CD4-positive, alpha-beta T cell treated with Interleukin-2 at 100 ng/mL for 4 hours (primary cell): ENCODE measurements at places on chromosomes 11 and 22.

GRCh38 chr11:31643857-31644256 is 134.3 kb downstream of the ELP4 start:
- no peak for DNase-seq

DNA sequence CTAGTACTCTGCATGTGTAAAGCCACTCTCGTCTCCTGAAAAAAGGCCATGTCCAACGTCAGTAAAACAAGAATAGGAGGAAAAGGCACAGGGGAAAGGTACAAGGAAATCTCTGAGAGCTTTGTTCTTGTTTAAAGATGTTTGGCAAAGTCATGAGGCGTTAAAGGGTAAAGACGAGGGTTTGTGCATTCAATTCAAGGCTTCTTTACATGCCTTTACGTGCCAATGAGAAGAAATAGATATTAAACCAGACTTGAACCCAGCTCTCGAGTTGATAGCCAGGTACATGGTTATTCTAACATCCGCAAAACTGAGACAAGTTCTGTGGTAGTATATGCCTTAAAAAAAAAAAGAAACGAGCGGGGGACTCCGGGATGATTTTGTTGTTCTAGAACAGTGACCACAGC is 704 bp upstream of the CFL1 start:
- DNase-seq = no peak

GRCh38 chr11:108541531-108541930 is 43.3 kb upstream of the POGLUT3 start:
- DNase-seq = no peak

DNA sequence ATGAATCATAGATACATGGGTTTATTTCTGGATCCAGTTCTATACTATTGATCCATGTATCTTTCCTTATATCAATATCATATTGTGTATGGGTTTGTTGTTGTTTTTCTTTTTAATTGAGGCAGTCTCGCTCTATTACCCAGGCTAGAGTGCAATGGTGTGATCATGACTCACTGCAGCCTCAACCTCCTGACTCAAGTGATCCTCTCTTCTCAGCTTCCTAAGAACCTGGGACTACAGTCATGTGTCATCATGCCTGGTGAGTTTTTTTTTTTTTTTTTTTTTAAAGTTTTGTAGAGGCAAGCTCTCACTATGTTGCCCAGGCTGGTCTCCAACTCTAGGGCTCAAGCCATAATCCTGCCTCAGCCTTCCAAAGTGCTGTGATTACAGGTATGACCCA is 1589.4 kb upstream of the TENM4 start:
- DNase-seq = no peak

DNA sequence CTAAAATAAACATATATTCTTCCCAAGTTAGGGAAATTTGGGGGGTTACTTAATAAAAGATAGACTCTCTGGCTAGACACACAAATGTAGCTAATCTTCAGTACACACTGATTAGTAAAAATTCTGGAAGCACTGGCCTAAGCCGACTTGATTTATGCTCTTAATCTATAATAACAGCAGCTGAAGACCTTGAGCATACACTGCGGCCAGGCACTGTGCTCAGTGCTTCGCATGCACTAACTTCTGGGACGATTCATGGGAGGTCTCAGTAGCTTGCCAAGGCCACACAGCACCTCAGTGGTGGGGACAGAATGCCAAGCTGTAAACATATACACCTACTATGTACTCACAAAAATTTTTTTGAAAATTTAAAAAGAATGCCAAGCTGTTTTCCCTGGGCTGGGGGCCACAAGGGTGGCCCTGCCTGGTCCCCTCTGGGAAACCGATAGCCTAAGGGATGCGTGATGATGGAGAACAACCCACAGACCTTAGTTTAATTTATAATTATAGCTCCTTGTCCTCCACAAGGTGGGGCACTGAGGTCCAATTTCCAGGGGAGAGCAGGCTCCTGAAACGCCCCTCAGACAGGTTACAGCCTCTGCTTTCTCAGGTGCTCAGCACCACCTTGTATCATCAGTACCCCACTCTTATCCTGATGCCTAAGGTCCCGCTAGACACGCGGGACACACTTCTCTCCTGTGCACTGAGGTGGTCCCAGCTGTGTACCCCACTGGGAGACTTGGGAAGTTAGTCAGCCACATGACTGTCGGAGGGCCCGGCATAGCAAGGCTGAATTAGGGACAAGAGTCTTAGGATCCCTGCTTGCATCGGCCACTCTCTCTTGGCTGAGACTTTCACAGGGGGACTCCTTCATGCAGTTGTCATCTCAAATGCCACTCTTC is 20.1 kb downstream of the SERPIND1 start:
- DNase-seq = no peak

DNA sequence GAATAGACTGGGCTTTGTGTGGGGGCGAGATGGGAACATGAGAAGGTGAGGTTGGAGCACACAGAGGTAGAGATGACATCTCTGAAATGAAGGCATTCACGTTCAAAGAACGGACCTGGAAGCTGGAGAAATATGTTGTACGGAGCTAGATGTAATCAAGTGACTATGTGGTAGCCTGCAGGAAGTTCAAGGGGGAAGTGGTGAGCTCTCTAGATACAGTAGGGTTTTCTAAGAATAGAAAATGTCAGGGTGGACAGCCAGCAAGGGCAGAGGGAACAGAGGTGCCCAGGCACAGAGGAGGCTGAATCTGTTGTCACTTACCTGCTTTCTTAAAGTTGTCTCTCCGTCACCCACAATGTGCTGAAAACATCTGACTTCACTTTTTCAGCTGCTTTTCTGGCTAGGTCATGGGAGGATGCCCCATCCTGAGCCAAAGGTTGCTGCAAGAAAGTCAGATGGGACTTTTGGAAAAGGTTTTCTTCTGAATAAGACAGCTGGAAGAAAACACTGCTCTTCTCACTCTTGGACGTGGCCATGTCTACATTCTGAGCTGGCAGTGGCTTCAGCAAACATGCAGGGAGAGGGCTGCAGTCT is 171.5 kb upstream of the B3GAT1 start:
- no peak for DNase-seq

DNA sequence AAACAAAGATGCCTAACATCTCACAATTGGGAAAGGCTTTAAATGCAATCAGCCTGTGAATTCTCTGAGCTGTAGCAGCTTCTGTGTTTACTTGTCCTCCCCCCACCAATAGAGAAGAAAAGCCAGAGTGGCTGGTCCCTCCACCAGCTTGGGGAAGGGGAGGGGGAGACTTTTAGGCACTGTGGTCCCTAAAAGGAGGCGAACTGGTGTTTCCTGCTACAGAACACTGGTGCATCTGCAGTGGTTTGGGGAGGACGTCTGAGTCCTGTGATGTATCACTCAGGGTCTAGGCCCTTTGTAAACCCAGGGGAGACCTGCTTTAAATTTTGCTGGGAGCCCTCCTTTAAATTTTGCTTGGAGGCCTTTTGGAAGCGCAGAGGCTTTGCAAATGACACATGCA is 16.9 kb downstream of the TNRC6B start:
- DNase-seq = no peak

GRCh38 chr11:60762851-60763691 is 6.4 kb downstream of the MS4A15 start:
- no peak for DNase-seq

- no peak for DNase-seq
Observed at GRCh38 chr22:37182101-37182948, 5.7 kb downstream of the C1QTNF6 start.

DNA sequence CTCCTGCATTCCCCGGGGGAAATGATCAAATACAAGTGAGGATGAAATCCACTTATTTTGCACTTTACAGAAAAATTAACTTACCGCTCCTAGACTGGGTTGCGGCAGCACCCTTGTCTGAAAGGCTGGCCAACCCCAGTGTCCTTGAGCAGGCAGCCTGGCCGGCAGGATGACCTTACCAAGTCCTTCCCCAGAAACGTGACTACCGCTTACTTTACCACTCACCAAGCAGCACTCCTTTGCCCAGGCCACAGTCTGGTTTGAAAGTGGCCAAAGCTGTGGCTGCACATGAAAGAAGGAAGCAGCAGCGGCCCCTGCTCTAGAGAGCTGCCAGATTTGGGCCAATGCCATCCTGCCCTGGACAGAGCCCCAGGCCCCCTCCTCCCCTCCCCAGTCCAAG is 20.3 kb downstream of the MYH9 start:
- no peak for DNase-seq

GRCh38 chr22:20760084-20760483 is 13.8 kb upstream of the SERPIND1 start:
- DNase-seq = no peak

GRCh38 chr11:61895046-61895717 is 3.8 kb upstream of the FADS3 start:
- no peak for DNase-seq

- DNase-seq = no peak
Observed at GRCh38 chr11:34075178-34075820, 23.8 kb downstream of the CAPRIN1 start.
